ENCODE measurements at places on chromosomes 13 and 19. TPM values are rescaled to one million over a fixed set of nuclear protein-coding genes. Genes with fewer than 3 reads are reported as not detected.

DCT gene
- 0.53 TPM for total RNA-seq

NBEA gene
- 1.3 TPM for total RNA-seq

OXGR1 gene
- not detected for total RNA-seq

ANO8 gene
- total RNA-seq: 25.0 TPM

GRK1 gene
- total RNA-seq: not detected

ZNF540 gene
- total RNA-seq: 13.6 TPM

SSC5D gene
- total RNA-seq: 1.1 TPM

TUBA3C gene
- not detected for total RNA-seq

DNA sequence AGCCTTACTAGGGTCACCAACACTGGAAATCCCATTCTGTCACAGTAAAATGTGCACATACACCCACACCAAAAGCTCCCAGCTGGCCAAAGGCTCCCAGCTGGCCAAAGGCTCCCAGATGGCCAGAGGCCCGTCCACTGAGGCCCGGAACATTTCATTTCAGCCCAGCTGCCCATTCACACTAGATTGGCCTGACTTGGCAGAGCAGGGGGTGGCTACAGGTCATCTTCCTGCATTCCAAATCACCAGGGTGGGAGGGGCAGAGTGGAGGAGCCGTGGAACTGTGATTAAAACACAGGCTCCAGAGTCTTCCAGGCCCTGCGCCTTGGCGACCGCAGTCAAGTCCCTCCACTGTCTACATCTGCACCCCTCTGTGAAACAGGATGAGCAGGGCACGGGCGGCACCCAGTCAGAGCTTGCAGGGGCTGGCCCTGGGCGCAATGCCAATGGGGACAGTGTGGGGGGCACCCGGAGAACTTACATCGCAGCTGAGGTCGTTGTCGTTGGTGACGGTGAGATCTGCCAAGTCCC, 10.1 kb upstream of the PRKD2 start:
- DNase-seq: no peak

DNA sequence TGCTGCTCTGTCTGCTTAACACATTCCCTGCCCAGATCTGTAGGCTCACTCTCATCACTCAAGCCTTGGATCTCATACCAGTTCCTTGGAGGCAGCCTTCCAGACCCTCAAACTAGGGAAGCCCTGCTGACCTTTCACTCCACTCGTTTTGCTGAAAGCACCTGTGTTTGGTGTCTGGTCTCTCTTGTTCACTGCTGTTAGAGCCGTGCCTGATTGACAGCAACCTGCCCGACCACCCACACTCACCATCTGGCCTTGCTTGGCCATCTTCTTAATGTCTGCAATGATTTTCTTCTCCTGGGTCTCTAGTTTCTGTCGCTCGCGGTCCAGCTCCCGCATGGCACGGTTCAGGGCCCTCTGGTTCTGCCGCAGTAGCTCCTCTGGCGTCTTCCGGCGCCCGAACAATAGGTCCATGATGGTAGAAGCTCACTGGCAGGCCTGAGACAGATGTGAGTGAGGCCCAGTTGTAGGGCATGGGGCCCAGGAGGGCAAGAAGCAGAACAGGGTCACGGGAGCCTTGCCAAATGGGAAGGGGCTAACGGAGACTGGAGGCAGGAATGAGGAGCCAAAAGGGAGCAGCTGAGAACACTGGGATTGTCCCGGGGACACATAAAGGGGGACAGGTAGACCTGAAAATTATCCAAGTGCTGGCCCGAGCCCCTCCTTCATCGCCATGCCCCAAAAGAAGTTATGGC, 959 bp downstream of the CHMP2A start:
- DNase-seq: no peak

DNA sequence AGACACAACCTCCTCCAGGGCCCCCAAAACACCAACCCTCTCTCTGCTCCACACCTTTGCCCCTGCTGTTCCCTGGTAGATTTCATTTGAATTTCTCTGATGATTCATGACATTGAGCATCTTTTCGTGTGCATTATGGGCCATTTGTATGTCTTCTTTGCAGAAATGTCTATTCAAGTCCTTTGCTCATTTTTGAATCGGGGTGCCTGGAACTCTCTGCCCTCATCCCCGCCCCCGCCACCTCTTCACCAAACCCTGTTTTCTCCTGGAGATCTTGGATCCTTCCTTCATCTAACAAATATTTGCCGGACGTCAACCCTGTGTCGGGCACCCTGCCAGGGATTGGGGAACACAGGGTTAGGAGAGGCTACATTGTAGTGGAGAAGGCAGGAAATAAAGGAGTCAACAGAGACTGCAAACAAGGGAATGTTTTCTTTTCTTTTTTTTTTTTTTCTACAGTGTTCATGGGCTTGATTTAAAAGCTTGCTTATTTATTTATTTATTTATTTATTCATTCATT, 25.5 kb upstream of the SLC1A5 start:
- no peak for DNase-seq

GRCh38 chr19:38700902-38701454, 43.3 kb downstream of the CAPN12 start:
- DNase-seq: no peak

DNA sequence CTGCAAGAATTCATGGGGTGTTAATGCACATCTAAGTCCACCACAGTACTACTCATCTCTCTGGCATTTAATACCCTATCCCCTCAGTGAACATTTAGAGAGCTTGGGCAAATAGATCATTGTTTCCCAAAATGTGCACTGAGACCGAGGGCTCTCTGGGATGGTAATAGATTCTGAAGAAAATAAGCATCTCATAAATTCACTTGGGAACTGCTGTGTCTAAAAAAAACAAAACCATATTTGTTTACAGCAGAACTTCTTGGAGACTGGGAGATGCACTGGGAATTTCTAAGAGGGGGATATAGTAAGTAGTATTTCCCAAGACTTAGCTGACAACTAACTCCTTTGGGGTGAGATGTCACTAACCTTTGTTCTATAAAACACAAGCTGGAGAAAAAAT, 58.4 kb downstream of the ENOX1 start:
- no peak for DNase-seq

GRCh38 chr13:99979453-99980200, 2.0 kb upstream of the ZIC2 start:
- DNase-seq: no peak

DNA sequence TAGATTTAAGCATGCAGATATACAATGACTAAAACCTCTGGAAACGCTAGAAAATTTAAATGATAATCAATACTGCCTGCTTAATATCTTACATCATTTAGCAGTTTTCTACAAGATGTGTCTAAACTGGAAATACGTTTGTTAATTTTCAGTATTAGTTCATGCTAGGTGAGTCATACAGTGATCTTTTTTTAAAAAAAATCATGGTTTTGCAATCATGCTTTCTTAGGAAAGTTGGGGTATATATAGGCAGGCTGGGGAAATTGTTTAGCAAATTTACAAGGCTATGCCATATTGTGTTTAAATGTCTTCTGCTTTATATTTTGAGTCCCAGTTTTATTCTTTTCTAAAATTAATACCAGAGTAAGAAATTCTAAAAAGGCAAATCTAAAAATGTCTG, 245.4 kb upstream of the SPRY2 start:
- no peak for DNase-seq

- peak; percentile 90 for DNase-seq
Observed at GRCh38 chr19:18683109-18683957, at the start of gene CRTC1. CRTC1 (plus strand) TSS chr19:18683680; CDS start chr19:18683703, 23 bp downstream.

GRCh38 chr13:110989331-110989730, 74.5 kb upstream of the ANKRD10 start:
- no peak for DNase-seq

DNA sequence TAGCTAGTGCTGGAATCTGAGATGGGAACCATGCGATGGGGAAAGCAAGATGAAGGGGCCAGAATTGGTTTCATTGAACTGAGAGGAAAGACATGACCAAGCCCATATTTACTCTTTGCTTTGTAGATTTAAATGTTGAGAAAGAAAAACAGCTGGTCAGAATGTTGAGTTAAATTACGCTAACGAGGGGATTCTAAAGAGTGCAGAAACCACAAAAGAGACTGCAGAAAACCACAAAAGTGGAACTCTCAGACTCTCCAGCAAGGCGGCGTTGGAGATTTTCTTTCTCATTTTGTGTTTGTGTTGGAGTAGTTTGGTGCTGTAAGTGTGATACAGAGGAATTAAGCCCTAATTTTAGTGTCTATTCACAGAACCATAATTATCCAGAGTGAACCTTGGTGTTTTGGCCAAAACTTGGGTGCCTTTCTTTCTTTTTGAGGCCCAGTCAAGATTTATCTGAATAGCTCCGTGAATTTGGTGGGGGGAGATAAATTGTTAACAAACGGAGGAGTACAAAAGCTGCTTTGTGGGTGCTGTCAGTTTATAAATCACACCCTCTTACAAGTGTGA, 26.3 kb downstream of the SAE1 start:
- DNase-seq: peak; percentile 12

DNA sequence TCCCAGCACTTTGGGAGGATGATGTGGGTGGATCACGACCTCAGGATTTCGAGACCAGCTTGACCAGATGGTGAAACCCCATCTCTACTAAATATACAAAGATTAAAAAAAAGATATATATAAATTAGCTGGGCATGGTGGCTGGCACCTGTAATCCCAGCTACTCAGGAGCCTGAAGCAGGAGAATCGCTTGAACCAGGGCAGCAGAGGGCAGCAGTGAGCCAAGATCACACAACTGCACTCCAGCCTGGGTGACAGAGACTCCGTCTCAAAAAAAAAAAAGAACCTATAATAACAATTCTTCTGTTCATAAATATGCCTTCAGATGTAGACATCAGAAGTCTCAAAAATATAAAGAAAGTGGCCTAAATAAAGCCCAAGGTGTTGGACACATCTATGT, 7.6 kb downstream of the ZNF737 start:
- no peak for DNase-seq

DNA sequence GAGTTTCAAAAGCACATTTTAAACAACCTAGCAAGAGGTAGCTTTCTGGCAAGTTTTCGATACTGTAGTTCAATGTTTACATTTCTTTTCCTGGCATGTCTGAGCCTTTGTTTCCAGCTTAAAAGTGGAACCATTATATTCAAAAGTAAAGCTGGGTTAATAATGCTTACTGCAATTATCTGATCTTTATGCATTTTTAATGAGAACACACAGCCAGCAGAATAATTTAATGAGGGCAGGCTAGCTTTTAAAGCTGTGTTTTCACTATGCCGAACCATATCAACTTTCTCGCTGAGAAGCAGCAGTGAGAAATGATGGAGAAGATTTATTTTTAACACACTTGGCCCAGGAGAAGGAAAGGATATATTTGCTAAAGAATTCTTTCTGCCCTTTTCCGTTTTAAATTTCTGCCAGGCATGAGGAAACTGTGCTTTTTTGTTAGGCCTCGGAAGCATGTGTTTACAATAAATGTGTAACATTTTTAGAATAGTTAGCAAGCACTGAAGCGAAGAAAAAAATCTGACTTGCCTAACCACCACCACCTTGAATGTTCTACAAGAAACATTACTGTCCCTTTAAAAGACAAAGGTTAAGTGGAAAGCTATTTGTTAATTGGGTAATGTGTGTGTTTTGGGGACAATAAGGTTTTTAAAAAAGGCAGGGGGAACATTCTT, 1.0 kb downstream of the MBNL2 start:
- DNase-seq: no peak

DNA sequence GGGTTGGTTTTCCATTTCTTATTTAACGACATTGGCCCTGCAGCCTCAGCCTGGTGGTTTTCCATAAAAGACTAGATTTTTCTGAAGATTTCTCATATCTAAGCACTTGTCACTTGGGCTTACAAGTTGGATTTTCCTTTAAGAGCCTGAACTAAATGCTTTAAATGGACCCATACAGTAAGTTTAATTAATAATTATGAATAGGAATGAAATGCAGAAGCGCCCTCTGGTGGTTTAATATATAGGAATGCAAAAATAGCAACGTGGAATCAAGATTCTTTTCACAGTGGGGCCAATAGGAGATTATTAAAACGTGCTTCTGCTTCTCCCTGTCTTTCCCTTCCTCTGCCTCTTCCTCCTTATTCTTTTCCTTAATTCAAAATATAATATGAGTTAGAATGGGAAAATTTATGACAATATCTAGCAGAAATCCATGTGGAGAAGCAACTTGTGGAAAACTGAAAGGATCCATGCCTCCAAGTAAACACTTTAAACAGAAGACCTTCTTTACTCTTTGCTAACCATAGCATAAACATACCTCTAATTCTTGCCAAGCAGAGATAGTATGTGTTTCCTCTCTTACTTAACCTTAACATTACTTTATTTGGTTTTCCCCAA, 324.0 kb downstream of the GPC5 start:
- no peak for DNase-seq

DNA sequence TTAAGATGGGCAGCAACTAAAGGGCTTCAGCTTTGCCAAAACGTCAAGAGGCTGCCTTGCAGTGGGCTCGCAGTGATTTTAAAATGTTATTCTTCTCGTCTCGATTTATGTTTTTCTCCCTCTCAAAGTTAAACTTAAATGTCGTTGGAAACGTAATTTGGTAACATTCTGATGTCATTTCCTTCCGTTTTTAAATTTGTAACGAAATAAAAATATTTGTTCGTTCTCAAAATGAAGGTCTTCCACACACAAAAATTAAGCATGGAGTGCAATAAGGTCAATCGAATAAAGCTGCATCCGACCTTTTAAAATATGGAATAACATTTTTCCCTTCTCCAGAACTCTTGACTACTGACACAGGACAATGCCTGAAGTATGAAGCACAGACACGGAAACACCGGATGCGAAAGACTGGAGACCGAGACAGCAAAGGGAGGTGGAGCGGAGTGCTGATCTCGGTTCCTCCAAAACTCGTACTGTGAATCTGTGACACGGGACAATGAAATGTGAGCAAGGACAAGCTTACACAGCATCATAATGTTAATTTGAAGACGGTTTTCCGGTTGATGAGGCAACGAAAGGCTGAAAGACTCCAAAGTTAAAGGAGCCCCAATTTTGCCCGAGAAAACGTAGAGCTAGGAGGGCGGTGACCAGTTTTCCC, 850 bp downstream of the MTMR6 start:
- peak; percentile 38 for DNase-seq

GRCh38 chr13:98890925-98891324, 86.9 kb downstream of the DOCK9 start:
- no peak for DNase-seq

GRCh38 chr13:106836186-106836802, 268.4 kb upstream of the ARGLU1 start:
- no peak for DNase-seq

DNA sequence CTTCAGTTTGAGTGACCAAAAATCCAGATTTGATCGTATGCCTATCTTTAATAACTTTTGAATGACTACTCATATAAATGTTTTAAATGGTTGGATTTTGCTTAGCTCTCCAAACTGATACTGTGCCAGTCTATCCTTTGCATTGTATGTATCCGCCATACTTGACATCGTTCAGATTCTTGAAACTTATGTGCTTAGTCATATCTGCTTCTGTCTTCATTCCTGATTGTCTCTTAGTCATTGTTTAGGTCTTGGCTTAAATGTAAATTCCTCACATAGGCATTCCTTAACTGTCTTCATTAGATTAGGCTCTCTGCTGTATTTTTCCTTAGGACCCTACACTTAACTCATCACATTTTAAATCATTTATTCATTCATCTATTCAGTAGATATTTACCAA, 126.0 kb downstream of the PCCA start:
- DNase-seq: no peak

Measured in T-cell (primary cell).